Right hindlimb (tissue), 1 donor: ENCODE measurements at places on chromosomes 16 and 17.

DNA sequence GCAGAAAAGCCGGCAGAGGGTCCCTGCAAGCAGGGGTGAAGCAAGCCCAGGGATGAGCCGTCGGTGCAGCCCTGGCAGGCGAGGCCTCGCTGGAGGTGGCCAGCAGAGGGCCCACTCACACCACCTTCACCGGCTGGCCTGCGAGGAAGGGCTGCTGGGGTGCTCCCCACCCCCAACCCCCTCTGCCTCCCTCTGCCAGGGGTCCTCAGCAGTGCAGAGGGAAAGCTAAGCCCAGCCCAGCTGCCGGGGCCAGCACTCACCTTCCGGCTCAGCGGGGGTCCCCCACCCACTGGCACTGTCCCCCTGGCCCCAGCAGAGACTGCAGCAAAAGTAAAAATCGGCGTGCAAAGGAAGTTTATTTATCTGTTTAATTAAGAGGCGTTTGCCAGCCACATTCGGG, 113.4 kb downstream of the ENGASE start:
- DNase-seq: no peak

DNA sequence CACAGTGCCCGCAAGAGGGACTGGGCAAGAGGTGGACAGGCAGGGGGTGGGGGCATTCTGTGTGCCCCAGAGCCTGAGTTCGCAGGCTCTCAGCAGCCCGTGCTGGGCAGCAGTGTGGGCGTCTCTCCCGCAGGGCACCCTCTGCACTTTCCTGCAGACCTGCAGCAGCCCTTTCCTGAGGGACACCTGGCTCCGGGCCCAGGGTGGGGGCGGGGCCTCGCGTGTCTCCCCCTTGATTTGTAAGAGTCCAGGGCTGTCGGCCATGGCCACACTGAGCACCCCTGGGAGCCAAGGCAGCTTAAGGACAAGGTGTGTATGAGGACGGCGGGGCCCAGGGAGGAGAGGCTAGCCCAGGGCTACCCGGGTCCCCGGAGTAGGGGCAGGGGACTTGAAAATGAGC, 33.4 kb upstream of the SLC38A10 start:
- no peak for DNase-seq

- no peak for DNase-seq
Measured at GRCh38 chr17:16873174-16874035, 98.5 kb downstream of the TNFRSF13B start.

DNA sequence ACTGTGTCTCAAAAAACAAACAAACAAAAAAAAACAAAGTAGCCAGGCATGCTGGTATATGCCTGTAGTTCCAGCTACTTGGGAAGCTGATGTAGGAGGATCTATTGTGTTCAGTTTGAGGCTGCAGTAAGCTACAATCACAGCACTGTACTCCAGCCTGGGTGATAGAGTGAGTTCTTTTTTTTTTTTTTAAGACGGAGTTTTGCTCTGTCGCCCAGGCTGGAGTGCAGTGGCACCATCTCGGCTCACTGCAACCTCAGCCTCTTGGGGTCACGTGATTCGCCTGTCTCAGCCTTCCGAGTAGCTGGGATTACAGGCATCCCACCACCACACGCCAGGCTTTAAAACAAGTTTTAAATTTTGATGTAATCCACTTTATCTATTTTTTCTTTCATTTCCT, 80.2 kb upstream of the STAC2 start:
- no peak for DNase-seq

DNA sequence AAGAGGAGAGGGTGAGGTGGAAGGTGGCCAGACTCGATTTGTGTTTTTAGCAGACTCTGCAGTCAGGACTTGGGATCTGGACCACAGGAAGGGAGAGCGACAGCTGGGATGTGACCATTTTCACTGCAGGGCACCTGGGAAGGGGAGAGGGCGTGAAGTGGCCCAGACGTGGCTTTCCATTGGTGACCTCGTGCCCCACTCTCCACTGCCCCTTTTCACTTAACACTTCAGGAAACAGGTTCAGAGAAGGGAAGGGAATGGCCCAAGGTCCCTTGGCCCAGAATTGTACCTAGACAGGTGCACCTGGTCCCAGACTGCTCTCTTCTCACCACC, 22.9 kb upstream of the MPRIP start:
- DNase-seq: no peak

DNA sequence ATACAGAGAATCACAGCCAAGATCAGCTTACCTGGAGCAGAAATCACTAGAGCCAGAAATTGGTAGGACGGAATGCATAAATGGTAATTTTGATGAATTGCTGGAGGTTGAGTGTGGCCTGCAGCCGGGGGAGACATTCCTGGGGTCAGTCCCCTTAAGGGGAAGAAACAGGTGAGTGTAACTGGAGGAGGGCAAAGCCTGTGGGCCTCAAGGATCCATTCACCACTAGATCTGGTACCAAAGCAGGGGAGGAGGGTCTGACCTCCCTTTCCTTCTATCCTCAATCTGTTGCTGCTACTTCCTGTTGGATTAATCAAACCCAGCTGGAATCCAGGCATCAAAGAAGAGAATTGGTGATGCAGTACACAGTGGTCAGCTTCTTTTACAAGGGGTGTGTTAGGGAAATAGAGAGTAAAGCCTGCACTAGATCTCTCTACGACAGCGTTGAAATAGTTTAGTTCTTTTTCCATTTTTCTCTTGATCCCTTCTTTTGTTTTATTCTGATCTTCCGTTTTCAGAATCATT, 8.6 kb upstream of the ABCA9 start:
- no peak for DNase-seq

DNA sequence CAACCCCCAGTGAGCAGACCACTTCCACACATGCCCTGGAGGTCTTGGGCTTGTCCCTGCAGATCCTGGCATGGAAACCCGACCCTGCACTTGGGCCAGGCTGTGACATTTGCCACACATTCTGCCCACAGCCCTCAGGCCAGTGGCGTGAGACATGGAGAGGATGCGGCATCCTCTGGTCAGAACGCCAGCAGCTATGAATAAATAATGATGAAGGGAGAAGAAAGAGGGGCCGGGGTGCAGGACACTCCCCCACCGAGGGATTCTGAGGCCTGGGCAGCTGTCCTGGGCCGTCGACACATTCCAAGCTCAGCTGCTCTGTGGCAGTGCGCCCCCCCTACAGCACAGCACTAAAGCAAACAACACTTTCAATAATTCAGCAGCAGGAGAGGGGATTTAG, 148.8 kb downstream of the ENGASE start:
- no peak for DNase-seq
